ENCODE measurements at places on chromosomes 4 and X. TPM values are rescaled to one million over a fixed set of nuclear protein-coding genes. Genes with fewer than 3 reads are reported as not detected.

The NAA11 gene
- total RNA-seq, result not detected

GRCh38 chrX:150361777-150362351 lies 1.3 kb upstream of the MAMLD1 start:
- no peak for DNase-seq

The GPR34 gene
- total RNA-seq, result 21.6 TPM

The IGSF1 gene
- total RNA-seq, result 2.0 TPM

GRCh38 chr4:26061248-26061986 lies 147.4 kb downstream of the SMIM20 start:
- DNase-seq, result no peak

DNA sequence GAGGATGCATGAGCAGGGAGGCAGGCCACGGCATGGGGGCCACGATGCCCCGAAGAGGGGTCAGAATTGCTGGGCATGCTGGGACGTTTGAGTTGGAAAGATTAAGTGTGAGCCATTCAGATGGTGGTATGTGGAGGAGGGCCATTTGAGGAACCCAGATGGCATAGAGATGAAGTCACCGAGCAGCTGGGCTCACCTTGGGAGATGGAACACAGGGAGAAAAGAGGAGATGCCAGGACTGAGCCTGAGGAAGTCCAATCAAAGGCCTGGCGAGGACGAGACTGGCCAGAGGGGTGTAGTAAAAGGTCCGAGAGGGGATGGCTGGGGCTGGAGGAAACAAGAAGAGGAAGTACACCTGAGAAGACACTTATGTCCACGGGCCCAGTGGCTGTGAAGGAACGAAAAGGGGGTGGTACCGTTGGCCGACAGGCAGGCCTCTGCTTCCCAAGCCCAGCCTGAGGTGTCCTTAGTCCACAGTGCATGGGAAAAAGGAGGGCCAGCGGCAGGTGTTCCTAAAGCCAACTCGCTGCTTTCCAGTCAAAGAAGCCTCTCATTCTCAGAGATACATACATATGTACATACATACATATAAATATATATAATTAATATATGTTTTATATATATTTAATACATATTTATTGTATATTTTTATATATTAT lies 54.6 kb upstream of the CLCN4 start:
- no peak for DNase-seq

The TMPRSS11E gene
- not detected for total RNA-seq

- DNase-seq, result no peak
These were observed 23.5 kb downstream of the SPCS3 start for GRCh38 chr4:176343286-176343685.

DNA sequence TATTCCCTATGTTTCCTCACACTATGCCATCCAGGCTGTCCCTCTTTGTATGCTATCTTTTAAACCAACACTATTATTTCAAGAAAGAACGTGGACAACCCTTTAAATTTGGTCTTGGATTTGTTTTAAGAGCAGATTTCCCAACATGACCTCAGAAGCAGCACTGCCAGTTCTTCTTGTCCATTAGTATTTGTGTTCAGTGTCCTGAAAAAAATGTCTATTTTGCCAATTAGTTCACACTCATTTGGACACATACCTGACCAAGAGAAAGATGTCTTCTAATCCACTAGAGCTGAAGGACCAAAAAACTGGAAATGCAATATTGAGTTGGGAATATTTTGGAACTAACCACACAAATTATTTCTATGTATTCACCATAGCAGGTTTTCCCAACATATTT lies 223.2 kb upstream of the CNKSR2 start:
- no peak for DNase-seq

- DNase-seq, result no peak
These were observed 822 bp downstream of the ZNF275 start for GRCh38 chrX:153334654-153335295.

DNA sequence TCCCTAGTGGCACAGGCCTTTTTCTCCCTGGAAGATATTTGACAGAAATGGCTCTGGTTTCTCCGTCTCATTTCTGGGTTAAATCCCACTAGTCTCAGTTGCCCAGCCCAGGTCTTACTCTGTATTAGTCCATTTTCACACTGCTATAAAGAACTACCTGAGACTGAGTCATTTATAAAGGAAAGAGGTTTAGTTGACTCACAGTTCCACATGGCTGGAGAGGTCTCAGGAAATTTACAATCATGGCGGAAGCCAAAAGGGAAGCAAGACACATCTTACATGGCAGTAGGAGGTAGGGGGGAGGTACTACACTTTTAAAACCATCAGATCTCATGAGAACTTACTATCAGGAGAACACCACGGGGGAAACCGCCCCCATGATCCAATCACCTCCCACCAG lies 81.9 kb downstream of the FHDC1 start:
- no peak for DNase-seq

The ANTXR2 gene
- 173 TPM for total RNA-seq

DNA sequence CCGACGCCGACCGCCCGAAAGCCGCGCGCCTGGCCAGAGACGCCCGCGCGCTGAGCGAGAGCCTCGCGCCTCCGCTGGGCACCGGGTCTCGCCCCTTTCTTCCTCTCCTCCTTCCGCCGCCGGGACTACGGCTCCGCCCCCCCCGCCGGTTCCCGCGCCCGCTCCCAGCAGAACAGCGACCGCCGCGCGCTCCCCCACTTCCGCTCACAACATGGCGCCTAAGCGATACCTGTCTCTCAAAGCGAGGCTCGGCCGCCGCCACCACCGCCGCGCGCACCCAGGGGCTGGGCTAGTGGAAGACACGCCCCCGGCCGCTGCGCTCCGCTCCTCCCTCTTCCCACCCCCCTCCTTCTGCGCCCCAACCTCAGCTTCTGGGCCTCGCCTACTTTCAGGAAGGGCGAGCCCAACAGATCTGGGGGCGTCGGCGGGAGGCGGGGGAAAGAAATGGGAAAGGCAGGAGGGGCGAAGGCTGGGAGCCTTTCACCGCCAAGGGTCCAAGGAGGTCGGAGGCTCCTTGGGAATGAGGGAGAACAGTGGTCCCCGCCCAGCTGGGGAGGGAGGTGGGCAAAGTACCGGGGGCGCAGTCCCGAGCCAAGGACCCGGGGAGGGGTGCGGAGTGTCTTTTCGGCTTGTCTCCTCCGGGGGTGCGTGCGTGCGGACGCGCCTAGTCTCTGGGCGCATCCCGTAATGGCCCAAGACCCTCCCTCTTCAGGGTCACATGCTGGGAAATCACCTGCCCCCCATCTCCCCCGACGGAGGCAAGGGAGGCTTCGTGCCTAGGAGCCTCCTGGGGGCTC lies at the start of gene RPS6KA3:
RPS6KA3 (minus strand) TSS at position 100 of the 797 bp plus-strand sequence. CDS start 277 bp downstream, outside the sequence.
- peak; percentile 73 for DNase-seq

The PCSK1N gene
- not detected for total RNA-seq

- no peak for DNase-seq
These were observed 44.2 kb upstream of the ZNF827 start for GRCh38 chr4:145982791-145983190.

DNA sequence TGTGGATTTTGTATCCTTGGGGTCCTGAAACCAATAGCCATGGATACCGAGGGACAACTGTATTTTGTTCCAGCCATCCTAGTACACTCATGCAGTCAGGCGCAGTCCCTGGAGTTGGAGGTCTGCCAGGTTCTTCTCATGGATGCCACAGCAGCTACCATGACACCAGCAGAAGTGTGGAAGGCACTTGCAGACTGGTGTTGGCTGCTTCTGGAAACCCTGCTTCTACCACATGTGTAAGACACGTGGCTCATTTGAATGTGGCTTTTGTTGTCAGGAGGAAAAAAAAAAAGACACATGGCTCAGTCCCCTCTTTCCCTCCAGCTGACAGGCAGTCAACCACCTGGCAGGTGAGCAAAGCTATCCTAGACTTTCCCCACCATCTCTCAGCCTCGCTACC lies 19.4 kb downstream of the DRD5 start:
- no peak for DNase-seq

- no peak for DNase-seq
These were observed 67.0 kb upstream of the MSX1 start for GRCh38 chr4:4792466-4792865.

Data from omental fat pad (tissue), 4 donors.